ENCODE measurements at places on chromosomes 4 and X.

- no peak for DNase-seq
These were observed 14.9 kb downstream of the PNMA6F start for GRCh38 chrX:153306527-153307115.

- DNase-seq, result no peak
These were observed 18.1 kb upstream of the PAGE5 start for GRCh38 chrX:55201930-55202579.

- no peak for DNase-seq
These were observed 125.6 kb downstream of the PARM1 start for GRCh38 chr4:75058486-75058885.

DNA sequence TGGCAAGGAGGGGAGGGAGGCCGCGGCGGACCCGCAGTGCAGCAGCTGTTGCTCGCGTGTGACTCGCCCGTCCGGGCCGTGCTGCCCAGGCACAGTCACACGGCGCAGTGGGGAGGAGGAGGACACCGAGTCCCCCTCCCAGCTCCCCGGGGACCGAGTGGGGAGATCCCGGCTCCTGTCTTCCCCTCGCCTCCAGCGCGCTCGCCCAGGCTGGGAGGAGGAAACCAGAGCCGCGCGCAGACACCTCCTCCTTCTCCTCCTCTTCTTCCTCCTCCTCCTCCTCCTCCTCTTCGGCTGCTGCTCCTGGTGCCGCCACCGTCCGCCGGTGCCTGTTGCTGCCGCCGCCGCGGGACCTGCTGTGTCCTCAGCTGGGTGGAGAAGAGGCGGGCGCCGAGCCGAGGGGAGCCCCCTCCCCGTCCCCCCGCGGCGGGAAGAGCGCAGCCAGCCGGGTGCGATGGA lies at the start of gene TBC1D1:
Gene TBC1D1, plus strand, starts transcription at position 284 of the 459 bp plus-strand sequence. CDS start 11,012 bp downstream, outside the sequence.
- DNase-seq, result peak; percentile 24

DNA sequence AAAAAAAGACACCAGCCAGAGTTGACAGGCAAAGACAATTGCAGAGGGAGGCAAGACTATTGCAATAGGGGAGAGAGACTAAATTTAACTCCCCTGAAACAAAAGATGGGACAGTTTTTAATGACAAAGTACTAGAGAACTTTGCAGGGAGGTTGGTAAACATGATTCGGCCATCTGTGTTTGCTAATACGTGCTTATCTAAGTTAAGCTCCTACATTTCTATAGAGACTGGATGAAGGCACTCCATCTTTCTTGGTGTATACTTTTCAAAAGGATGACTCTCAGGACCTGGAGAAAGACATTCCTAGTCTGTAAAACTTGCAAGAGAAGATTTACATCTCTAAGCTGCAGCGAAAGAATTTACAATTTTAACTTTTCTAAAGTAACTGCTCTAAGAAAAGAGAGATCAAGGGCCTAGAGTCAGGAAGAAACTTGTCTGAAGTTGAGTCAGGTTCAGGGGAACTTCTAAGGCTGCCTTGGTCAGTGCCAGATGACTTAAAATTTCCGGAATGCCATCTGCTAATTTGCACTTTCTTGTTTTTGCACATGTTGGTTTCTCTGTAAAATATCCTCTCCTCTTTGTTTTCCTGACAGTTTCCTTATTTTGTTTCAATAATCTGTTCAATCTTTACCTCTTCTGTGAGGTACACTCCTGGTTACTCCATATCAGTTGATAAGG lies 10.6 kb downstream of the ADAM29 start:
- no peak for DNase-seq

DNA sequence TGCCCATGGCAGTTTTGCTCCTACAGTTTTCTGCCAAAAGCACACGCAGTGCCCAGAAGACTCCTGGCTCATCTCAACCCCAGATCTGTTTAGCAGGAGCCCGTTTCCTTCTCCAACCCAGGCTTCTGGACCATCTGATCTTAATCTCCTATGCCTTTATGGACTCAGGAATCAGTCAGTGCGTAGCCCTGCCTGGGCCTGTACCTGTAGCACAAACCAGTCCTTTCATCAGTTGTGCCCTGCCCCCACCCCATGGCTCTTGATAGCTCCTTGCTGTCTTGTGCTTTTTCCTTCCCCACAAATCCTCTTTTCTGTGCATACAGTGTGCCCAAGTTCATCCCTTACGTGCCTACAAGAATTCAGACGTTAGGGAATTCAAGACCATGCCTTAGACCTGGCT lies 1.5 kb downstream of the ZNF718 start:
- DNase-seq, result no peak

- no peak for DNase-seq
These were observed 94.1 kb downstream of the IRS4 start for GRCh38 chrX:108642273-108642628.

DNA sequence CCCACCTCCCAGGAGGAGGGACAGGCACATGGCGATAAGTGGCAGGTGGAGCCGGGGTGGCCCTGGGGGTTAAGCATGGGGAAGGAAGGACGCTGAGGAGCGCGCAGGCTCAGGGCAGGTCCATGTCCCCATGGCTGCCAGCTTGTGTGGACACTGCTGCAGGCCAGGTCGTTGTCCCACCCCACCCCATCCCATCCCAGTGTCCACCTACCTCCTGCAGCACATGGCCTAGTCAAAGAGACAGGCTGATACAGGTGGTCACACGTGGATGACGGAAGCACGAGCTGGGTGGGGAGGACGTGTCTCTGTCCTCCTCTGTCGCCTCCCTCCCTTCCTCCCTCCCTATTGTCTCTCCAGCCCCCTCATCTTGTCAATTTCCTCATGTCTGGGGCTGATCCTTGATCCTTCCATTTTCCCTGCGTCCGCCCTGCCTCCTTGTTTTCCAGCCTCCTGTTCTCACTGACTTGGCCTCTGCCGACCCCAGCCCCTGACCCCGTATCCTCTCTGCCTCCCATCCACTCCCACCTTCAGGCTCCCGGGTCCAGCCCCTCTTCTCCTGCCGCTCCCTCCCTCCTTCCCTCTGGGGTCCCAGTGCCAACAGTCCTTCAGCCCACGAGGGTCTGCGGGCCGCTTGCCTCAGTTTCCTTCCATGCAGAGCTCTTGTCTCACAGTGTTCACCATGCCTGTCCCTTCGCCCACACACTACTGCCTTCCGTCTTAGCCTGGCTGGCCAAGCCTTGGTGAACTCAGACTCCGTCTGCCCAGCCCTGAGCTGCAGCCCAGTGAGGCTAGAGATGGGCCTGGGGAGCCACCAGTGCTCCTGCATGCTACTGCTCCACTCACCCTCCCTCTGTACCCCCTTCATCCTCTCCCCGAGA lies 15.5 kb upstream of the ADD1 start:
- no peak for DNase-seq

DNA sequence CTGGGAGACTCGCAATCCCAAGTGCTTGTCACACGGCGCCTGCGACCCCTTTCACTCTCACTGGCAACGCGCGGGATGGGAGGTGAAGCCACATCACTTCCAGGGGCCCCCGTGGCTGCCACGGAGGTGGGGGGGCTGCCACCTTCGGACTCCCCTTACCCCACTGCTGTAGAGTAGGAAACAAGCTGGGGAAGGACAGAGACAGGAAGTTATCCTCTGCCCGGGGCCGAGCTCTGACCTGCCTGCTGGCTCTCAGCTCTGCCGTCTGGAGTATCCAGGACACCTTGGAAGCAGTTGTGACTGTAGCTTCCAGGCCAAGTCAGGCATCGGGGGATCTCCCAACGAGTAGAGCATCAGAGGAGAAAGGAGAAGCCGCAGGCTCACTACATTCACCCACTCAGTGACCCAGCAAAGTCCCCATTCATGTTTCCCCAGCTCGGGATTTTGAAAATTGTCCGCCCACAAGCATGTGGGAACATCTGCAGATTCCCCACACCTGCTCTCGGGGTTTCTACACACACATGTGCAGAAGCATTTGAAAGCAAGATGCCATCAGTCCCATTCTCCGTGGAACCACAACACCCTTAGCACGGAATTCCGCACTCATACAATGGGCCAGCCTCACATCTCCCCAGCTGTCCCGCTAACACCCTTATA lies 10.8 kb downstream of the PDZD4 start:
- DNase-seq, result no peak

- DNase-seq, result no peak
These were observed 65.7 kb upstream of the FGF13 start for GRCh38 chrX:138777230-138777629.

GRCh38 chr4:10579648-10580047 lies 104.9 kb downstream of the CLNK start:
- no peak for DNase-seq

DNA sequence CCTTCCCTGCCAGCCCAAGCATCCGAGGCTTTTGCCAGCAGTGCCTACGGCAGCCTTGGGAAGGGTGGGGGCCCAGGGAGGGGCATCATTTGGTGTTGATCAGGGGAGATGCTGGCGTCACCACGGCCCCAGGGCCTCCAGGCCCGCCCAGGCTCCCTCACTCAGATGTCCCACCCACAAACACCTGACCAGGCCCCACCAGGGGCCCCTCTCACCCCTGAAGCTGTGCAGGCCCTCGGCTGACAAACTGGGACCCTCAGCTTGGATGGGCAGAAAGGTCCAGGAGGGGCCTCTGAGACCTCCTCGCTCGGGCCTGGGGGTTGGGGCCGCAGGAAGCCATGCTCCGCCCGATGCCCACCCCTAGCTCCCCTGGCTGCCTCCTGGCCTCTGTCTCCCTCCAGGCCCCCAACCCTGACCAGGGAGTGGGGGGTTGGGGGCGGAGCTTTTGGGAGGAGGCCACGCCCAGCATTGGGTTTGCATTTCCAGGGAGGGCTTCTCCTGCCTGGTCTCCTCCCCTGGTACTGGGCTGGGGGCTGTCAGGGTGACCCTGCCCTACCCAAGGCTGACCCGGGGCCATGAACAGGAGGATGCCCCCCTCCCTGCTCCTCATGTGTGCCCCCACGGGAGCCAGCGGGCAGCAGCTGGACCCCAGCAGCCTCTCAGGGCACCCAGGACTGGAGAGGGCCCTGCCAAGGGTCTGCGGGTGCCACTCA lies 33.4 kb upstream of the SPON2 start:
- no peak for DNase-seq

GRCh38 chrX:54447461-54447860 lies 7.3 kb downstream of the TSR2 start:
- no peak for DNase-seq
